ENCODE measurements at places on chromosomes 2 and 18.

DNA sequence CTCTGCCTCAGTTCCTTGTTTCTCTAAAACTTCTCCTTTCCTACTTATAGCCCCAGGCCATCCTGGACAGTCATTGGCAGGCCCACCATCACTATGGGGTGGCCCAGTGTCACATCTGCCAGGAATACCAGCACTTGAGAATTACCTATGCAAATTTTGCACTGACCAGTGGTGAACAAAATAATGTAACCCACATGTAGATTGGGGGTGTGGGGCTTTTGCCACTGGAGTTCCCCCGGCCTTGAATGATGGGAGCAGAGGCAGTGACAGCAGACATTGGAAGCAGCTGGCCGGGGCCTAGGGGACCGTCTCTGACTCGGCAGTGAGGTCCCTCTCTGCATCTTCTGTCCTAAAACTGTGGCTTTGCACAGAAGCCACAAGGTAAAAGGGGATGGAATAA lies 24.9 kb upstream of the DNMT3A start:
- no peak overlapping the region for H3K27ac ChIP-seq
- DNase-seq: no peak
- no peaks in the 10 kb centered on the region for H3K36me3 ChIP-seq
- H3K4me1 ChIP-seq: peaks cover 33% of the 10 kb centered on the region
- no peak overlapping the region for H3K4me3 ChIP-seq
- peaks cover 3% of the 10 kb centered on the region for H3K27me3 ChIP-seq

DNA sequence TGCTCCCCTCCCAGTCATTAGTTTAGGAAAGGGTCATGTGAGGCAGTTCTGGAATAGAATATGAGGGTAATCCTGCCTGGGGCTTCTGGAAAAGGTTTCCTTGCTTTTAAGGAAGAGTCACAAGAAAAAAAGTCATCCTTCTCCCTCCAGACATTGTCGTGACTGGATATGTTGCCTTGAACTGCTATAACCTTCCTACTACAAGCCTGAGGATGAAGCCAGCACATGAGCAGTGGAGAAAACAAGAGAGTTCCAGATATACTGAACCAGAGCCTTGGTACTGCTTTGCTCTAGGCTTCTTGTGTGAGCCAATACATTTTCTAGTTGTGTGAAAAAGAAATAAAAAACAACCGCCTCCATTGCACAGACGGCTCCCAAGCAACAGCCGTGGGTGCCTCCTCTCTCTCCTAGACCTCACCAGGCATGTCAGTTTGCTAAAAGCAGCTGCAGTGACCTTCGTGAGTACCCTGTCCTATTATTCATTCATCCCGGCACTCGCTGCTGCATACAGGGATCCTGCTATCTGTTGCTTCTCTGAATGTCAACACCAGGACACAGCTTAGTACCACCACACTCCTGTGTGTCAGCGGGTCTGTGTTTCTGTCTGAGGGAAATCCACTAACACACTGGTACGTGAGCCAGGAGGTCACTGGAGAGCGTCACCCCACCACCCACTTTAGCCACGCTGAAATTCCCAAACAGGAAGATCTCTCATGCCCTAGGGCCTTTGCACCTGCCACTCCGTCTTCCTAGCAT lies 186.7 kb downstream of the KLHL29 start:
- H3K4me3 ChIP-seq: no peak overlapping the region
- no peaks in the 10 kb centered on the region for H3K36me3 ChIP-seq
- H3K27ac ChIP-seq: no peak overlapping the region
- peaks cover 15% of the 10 kb centered on the region for H3K27me3 ChIP-seq

GRCh38 chr2:148459377-148459778 lies 185.2 kb upstream of the EPC2 start:
- no peaks in the 10 kb centered on the region for H3K27me3 ChIP-seq
- H3K36me3 ChIP-seq: peaks cover 4% of the 10 kb centered on the region
- no peak for DNase-seq
- peaks cover 15% of the 10 kb centered on the region for H3K4me1 ChIP-seq

- no peak overlapping the region for H3K4me3 ChIP-seq
- no peak overlapping the region for H3K27ac ChIP-seq
- H3K4me1 ChIP-seq: peaks cover 8% of the 10 kb centered on the region
- H3K36me3 ChIP-seq: peaks cover 22% of the 10 kb centered on the region
- no peaks in the 10 kb centered on the region for H3K27me3 ChIP-seq
Observed at GRCh38 chr2:39091543-39091942, 29.3 kb downstream of the SOS1 start.

DNA sequence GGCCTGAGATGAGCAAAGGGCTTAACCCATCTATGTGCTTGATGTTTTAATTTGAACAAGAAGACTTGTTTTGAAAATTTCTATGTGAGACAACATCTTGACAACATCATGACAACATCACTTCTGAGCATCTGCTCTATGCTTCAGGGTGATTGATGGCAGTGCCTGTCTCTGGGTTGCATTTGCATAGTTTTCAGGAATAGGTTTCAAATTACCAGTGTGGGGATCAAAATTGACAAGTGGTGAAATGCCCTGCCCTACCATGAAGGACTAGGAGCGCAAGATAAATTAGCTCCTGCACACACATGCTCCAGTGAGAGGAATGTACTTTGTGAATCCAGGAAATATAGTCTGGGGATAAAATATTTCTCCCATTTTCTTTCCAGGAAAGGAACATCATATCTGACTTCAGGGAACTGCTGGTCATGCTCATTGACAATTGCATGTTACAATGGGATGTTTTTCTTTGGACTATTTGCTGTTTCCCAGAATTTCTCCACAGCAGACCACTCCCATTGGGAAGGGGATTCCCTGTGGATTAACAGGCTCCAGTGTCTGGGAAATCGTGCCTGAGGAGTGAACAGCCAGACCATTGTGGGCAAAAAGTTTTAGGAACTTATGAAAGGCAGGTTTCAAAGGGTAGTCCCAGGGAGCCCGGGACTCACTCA lies 45.3 kb upstream of the IL1R2 start:
- H3K4me3 ChIP-seq: no peak overlapping the region
- H3K27ac ChIP-seq: no peak overlapping the region
- DNase-seq: no peak
- H3K4me1 ChIP-seq: no peaks in the 10 kb centered on the region
- H3K27me3 ChIP-seq: no peaks in the 10 kb centered on the region

GRCh38 chr2:200454927-200455801 lies 54.7 kb downstream of the KCTD18 start:
- H3K27ac ChIP-seq: no peak overlapping the region
- H3K27me3 ChIP-seq: no peaks in the 10 kb centered on the region
- DNase-seq: no peak
- H3K36me3 ChIP-seq: peaks cover 14% of the 10 kb centered on the region
- H3K4me1 ChIP-seq: peaks cover 3% of the 10 kb centered on the region

GRCh38 chr2:62933398-62933917 lies 117.2 kb upstream of the OTX1 start:
- peaks cover 3% of the 10 kb centered on the region for H3K36me3 ChIP-seq
- H3K27ac ChIP-seq: no peak overlapping the region
- H3K4me3 ChIP-seq: no peak overlapping the region
- H3K27me3 ChIP-seq: no peaks in the 10 kb centered on the region

DNA sequence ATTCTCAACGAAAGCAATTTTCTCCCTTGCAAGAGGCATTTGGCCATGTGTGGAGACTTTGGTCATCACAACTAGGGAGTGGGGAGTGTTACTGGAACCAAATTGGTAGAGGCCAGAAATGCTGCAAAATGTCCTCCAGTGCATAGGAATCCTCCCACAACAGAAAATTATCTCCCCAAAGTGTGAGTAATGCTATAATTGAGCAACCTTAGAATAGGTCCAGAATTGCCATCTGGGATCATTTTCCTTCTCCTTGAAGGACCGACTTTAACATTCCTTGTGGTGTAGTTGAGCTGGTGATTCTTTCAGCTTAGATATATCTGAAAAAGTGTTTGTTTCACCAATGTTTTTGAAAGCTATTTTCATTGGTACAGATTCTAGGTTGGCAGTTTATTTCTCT lies 111.2 kb upstream of the SMIM21 start:
- no peaks in the 10 kb centered on the region for H3K4me1 ChIP-seq
- no peak overlapping the region for H3K27ac ChIP-seq
- no peaks in the 10 kb centered on the region for H3K36me3 ChIP-seq

DNA sequence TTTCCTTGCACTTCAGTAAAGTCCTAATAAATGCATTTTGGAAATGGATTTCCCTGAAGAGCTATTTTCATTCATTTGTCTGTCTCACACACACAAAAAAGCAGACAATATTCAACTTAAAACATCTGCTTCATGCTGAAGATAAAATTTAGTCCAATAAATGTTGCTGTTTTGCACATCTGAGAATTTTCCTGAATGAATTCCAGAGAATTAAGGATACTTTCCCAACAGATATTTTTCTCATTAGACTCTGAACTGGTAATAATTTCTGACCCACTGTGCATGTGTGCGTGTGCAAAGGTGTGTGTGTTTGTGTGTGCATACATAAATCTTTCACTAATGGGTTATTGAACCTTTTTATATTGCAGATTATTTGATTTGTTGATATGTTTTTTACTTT lies 390.2 kb upstream of the TMEFF2 start:
- peaks cover 10% of the 10 kb centered on the region for H3K4me1 ChIP-seq
- no peak overlapping the region for H3K27ac ChIP-seq

GRCh38 chr18:77133051-77133834 lies 660 bp upstream of the MBP start:
- no peak for DNase-seq
- peak overlapping the region; percentile 67 for H3K4me3 ChIP-seq
- peaks cover 22% of the 10 kb centered on the region for H3K4me1 ChIP-seq
- peak overlapping the region; percentile 53 for H3K27ac ChIP-seq
- peaks cover 2% of the 10 kb centered on the region for H3K36me3 ChIP-seq
- H3K27me3 ChIP-seq: peaks cover 52% of the 10 kb centered on the region

DNA sequence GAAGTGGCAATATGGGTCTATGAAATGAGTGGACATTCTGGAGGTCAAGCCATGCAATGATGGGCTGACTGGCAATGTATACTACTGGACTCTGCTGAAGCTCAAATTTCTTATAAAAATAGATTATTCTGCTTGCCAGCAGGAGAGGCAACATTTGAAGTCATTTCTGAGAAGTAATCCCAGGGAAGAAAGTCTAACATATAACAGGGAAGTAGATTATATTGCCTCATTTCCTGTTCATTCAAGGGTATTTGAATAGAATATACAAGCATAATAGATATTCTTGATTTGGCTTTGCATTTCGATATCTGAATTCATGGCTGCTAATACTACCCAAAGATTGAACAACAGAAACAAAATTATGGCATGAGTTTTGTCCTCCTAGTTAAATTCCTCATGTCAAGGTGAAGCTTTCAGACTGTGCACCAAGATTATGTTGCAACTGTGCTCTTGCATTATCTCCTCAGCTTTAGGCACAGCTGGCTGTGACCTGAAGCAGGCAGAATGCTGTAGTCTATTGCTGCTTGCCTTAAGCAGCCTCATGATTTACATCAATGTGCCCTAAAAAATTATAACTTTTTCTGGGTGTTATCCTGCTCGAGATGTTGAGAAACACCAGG lies 13.3 kb upstream of the TMX3 start:
- H3K4me1 ChIP-seq: no peaks in the 10 kb centered on the region
- H3K36me3 ChIP-seq: no peaks in the 10 kb centered on the region
- no peak overlapping the region for H3K4me3 ChIP-seq
- no peak overlapping the region for H3K27ac ChIP-seq
- no peak for DNase-seq

GRCh38 chr2:39160982-39161381 lies 40.1 kb upstream of the SOS1 start:
- H3K4me3 ChIP-seq: no peak overlapping the region
- peaks cover 11% of the 10 kb centered on the region for H3K4me1 ChIP-seq
- H3K27ac ChIP-seq: peak overlapping the region; percentile 51
- no peaks in the 10 kb centered on the region for H3K27me3 ChIP-seq
- no peak for DNase-seq
- no peaks in the 10 kb centered on the region for H3K36me3 ChIP-seq

DNA sequence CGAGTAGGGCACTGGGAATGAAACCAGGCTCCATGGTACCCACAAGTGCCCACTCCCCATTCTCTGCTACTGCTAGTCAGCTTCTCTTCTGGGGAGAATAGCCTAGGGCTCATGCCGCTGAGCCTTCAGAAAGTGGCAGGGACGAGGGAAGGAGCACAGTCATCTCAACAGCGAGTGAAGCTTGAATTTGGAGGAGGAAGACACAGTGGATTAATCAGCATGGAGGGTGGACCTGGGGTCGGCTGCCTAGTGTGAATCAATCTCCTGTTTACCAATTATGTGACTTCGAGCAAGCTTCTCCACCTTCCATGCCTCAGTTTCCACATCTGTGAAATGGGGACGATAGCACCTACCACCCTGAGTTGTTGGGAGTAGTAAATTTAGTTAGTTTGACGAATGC lies 157.0 kb downstream of the SEPTIN10 start:
- H3K4me3 ChIP-seq: no peak overlapping the region

DNA sequence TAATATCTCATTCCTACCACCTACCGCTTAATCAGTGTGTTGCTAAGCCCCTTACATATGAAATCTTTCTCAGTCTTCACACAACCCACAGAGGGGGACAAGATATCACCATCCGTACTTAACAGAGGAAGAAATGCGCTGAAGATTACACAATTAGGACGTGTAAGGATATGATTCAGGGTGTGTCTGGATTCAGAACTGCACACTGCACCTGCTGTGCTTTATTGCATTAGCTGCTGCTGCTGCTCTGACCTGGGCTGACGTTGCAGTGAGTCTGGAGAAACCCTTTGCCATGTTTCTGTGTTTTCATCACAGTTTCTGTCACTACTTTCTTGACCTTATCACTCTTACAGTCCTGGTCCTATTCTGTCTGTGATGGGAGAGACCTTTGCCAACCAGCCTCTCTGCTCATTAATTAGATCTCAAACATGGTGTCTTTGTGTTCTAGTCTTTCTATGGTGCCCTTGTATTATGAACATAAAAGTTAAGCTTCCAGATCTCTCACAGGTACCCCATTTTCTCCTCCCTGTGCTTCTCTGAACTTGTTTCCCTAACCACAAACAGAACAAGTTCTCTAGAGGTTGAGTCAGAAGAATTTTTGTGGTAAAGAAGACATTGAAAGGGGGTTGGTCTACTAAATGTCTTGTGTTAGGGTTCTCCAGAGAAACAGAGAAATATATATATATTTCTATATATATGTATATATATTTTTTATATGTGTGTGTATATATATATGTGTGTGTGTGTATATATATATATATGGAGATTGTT lies 92.9 kb upstream of the CYP1B1 start:
- peaks cover 18% of the 10 kb centered on the region for H3K4me1 ChIP-seq
- no peak for DNase-seq
- H3K27ac ChIP-seq: no peak overlapping the region

- H3K4me1 ChIP-seq: peaks cover 8% of the 10 kb centered on the region
- H3K4me3 ChIP-seq: no peak overlapping the region
- no peaks in the 10 kb centered on the region for H3K27me3 ChIP-seq
Observed at GRCh38 chr2:152242787-152243472, 67.4 kb upstream of the STAM2 start.

DNA sequence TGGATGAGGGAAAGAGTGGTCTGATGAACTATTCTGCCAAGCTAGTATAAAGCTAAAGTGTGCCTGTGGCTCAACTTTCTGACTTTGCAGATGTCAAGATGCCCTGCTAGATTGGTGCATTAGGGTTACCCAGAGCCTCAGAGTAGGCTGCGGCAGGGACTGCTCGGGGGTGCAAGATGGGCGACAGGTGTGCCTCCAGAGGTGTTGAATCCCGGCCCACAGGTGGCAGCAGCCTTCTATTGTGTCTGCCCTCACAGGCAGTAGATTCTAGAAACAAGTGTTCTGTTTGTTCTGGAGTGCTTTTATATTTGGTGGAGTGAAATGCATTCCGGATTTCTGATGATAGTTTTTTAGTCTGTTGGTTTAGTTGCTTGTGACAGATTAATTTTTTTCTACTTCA lies 131.6 kb upstream of the IL1R2 start:
- H3K27ac ChIP-seq: no peak overlapping the region
- DNase-seq: no peak
- H3K4me1 ChIP-seq: peaks cover 14% of the 10 kb centered on the region
- H3K36me3 ChIP-seq: peaks cover 42% of the 10 kb centered on the region
- H3K4me3 ChIP-seq: no peak overlapping the region

Data from mesothelial cell of epicardium (in vitro differentiated cells).